Cardiac ventricle fibroblast (primary cell): ENCODE measurements at places on chromosomes 12 and 14. TPM values are rescaled to one million over a fixed set of nuclear protein-coding genes. Genes with fewer than 3 reads are reported as not detected.

Gene KIF5A
- total RNA-seq = not detected in 2 replicates

Gene RNASE4
- total RNA-seq = 100.0 and 133 TPM in 2 replicates

Gene GZMB
- total RNA-seq = not detected in 2 replicates

Gene AKAP5
- 0.10 and 0.31 TPM in 2 replicates for total RNA-seq

Gene OTX2
- not detected in 2 replicates for total RNA-seq

Gene PLEKHG7
- total RNA-seq = 0.06 TPM in 1 of 2 replicates, not detected in the other

Gene TMEM119
- total RNA-seq = 21.3 and 27.7 TPM in 2 replicates

Gene KCNH3
- total RNA-seq = 0.05 and 0.12 TPM in 2 replicates

Gene SYNDIG1L
- total RNA-seq = not detected in 2 replicates

Gene PTPRO
- 0.10 TPM in 1 of 2 replicates, not detected in the other for total RNA-seq
